ENCODE measurements at places on chromosomes 3 and 15.

GRCh38 chr3:107458871-107459270 lies 63.9 kb upstream of the BBX start:
- DNase-seq, result no peak

DNA sequence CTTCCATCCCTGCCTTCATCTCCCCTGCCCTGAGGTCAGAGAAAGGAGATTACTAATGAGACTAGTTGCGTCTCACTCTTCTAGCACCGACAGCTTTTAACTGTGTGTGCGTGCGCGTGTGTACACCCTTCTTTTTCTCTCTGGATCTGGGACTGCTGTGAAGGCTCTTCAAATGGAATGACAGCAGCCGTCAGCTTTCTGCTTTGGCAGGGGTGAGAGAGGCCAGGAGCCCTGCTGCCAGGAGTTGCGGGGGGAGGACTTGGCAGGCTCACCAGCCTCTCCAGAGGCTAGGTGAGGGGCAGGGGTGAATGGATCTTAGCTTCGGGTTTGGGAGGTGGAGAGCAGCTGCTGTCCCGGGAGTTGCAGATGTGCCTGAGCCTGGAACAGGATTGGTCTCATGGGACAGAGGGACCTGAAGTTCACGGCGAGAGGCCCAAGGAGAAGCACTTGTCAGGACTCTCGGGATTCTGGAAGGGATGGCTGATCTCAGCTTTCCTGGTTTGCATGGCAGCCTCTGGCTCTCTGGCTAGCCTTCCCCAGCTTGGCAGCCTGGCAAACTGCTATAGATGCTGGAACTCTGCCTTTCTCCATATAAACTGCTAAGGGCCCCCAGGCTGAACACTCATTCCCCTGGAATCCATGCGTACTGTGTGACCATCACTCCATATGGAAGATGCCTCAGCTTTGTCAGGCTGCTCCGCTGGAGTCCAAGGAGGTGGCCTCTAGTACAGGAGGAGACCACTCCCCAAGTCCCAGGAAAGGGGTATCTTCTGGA lies 16.6 kb downstream of the TEX264 start:
- DNase-seq, result no peak

DNA sequence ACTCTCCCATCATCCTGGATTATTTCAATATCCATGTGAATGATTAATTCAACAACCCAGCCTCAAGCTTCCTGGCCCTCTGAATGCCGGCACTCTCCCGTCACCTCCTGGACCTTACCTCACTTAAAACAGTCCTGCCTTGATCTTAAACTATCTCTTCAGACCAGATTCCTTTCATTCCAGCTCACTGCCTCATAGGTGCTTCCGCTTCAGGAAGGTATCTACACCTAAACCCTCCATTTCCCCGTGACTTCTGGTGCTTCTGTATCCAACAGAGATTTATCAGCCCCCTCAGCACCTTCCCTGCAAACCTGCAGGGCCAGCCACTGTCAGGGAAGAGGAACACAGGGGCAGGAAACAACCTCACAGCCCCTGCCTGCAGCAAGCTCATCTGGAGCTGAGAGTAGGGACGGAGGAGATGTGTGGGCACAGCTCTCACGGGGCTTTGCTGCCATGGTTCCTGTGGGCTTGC lies 98.9 kb upstream of the TJP1 start:
- no peak for DNase-seq

GRCh38 chr3:48664929-48665328 lies 2.2 kb upstream of the CELSR3 start:
- DNase-seq, result no peak

DNA sequence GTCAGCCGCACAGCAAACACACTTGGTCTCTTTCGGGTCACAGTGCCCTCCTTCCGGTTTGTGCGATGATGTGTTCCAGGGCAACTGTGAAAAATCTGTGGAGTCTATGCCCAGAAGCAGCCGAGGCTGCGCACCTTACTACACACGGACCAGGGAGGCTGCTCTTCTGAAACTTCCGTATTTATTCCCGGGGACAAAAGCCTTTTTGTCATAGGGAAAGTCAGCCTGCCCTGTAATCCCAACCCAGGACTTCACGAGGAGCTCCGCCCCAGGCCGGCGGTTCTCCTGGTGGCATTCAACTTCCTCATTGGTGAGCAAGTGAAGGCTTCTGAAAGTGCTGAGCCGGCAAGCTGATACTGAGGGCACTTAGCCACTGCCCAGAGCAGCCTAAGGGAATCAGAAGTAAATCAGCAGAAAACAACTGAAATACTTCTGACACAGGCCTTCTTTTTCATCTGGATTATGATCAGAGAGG lies 126.5 kb downstream of the FMN1 start:
- peak; percentile 16 for DNase-seq
